Progenitor cell of endocrine pancreas (in vitro differentiated cells): ENCODE measurements at places on chromosomes 7 and 10.

GRCh38 chr7:74464931-74465886 is 11.5 kb downstream of the GTF2IRD1 start:
- DNase-seq: no peak

DNA sequence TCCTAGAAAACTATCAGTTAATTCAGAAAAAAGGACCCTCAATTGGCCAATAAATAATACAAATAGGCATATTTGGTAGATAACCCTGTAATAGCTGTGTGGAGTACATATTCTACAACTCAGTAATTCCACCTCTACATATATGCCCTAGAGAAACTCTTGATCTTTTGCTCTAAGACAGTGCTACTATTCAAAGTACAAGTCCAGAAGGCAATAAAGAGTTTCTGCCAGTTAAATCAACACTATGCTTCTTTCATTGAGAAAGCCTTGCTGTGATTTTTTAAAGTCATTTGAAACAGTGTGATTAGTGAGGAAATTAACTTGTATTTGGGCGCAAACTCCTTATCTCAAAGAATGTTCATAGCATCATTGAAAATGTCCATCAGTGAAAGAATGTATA is 75.6 kb downstream of the ZNRF2 start:
- no peak for DNase-seq

GRCh38 chr10:89861584-89862301 is 160.4 kb downstream of the KIF20B start:
- DNase-seq: no peak

GRCh38 chr7:31340051-31340450 is 475 bp downstream of the NEUROD6 start:
- DNase-seq: no peak

- no peak for DNase-seq
Measured at GRCh38 chr10:75640381-75640780, 209.0 kb downstream of the LRMDA start.

DNA sequence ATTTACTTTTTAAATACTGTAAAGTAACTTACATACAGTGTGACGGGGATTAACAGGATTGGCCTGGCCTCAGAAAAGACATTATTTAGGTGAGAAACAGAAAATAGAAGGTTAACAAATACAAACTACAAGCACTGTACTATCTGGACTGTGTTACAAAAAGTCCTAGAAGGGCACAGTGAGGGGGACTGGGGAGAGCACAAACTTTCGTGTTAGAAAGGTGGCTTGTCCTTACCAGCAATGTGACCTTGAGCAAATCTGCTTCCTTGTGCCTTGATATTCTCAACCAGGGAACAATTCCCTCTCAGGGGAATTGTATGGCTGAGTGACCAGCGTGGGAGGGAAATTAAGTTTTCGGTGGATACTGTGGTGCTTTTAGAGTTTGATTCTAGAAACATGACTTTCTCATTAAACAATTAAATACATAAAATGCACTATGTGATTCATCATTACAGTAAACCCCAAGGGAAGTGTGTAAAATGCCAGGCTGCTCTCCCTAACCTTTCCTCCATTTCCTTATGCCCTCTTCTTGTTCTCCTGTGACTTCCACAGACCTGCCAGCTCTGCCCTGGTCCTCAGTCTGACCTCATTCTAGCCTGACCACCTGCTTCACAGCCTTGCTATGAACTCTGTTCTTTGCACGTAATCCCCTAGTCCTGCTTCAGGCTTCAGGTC is 57.7 kb downstream of the OSBPL3 start:
- DNase-seq: no peak

DNA sequence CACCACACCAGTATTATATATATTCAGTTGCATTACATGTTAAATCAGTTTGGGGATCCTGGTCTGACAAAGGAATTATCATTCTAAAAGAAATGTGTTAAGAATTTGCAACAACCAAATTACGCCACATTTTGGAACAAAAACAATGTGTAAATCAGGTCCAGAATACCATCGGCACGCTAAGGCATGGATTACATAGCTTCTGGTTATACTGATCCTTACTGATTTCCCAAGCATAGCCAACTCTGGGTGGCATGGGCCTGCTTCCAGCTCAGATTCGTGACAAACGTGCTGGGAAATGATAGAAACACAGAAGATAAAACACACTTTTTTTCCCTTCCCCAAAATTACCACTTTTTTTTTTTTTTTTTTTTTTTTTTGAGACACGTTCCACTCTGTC is 660.0 kb downstream of the SORCS1 start:
- no peak for DNase-seq

- DNase-seq: no peak
Measured at GRCh38 chr10:21724687-21725367, 190.8 kb downstream of the MLLT10 start.

DNA sequence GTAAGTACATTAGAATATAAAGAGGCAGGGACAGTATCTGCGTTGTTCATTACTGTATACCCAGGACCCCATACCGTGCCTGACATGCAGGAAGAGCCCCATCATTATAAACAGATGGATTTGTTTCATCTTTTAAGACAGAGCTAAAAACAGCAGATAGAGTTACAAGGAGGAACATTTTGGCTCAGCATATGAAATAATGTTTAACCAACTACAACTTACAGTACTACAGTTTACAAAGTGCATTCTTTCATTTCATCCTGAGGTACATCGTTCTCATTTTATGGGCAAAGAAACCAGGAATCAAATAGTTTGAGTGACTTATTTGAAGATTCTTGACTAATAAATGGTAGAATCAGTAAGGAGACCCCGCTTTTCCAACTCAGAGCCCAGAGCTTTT is 38.1 kb upstream of the AGBL3 start:
- no peak for DNase-seq

- DNase-seq: no peak
Measured at GRCh38 chr7:30437823-30438574, 40.6 kb downstream of the NOD1 start.

GRCh38 chr10:131446171-131446570 is 134.7 kb upstream of the TCERG1L start:
- DNase-seq: no peak

DNA sequence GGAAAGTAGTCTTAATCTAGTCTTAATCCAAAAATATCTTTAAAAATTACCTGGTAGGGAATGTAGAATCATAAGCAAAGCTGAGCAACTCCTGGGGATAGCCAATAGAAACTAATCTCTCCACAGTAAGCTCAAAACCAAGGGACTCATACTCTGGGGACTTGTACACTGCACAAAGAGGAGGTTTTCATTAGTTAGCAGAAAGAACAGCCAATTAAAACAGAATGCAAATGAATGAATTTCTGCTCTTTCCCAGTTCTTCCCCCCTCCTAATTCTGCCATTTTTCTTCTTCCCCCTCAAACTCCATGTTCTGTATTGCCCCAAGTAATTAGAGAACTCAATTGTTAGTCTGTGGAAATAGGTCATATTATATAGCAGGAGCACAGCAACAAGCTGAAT is 86.5 kb downstream of the NT5C2 start:
- DNase-seq: no peak

DNA sequence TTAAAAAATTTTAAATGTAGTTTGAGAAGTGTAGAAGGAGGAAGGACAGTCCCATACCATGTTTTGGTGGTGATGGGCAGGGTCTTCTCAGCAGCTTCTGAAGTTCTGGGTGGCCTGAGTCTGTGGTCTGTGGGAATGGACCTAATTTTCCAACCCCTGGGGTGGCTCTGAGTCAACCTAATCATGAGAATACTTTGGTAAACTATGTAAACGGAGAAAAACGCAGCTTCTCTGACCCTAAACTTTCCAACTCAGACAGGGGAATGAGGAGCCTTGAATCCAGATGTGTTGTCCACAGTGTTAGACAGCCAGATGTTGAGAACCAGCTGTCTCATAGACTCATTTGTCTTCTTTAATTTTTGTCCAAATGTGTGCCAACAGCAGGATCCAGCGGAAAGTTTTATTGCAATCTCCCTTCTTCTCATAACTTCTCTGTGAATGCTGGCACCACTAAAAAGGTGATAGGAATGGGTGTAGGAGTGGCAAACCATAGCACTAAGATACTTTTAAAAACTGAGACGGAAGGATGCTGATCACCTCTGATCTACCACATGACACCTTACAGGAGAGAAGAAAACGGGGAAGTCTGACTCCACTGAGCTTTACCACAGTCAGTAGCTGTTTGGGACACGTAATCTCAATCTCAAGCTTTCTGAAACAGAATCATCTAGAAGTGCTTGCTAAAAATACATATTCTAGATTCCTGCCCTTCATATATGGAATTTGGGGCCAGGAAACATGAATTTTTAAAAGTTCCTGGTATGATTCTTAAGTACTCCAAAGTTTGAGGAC is 90.5 kb upstream of the PHYHIPL start:
- no peak for DNase-seq
